G401 (cell line): ENCODE measurements at places on chromosomes 1 and 21.

- no peak for DNase-seq
Observed at GRCh38 chr21:21188513-21189195, 190.4 kb downstream of the NCAM2 start.

- peak; percentile 72 for DNase-seq
Observed at GRCh38 chr1:211132721-211133392, 1.1 kb downstream of the KCNH1 start.

DNA sequence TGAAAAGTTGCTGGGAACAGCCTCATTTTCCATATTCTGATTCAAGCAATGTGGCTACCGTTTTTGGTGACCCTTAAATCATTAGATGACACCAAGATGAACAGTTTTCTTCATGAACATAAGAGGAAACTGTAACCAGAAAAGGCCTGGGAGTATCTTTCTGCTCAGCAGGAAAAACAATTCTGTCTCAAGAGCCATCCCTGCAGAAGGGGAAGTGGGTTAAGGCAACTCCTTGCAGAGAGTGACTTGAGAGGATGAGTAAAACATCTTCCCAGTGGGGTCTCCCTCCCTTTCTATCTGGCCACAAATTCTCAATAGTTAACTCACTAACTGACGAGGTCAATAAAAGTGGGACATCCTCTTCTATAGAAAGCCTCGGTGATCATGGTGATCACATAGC lies 187.6 kb upstream of the NRIP1 start:
- no peak for DNase-seq

- DNase-seq, result no peak
Observed at GRCh38 chr1:212525479-212526110, 83.0 kb upstream of the ATF3 start.

DNA sequence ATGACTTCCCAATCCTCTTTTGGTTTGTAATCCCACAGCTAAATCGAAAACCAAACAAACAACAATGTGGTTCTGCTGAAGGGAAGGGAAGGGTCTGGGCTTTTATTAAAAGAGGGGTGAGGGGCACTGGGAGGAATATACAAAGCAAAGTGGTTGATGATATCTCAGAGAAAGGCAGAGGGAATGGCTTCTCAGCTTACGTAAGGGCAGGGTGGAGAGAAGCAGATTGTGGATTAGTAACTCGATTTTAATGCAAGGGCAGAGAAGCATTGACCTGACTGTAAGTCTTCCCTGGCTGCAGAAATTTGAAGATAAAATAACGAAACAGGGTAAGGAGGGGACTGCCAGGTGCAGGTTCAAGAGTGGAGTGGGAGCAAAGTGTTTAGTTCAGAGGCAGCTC lies 438.2 kb upstream of the LRRC7 start:
- DNase-seq, result no peak

- DNase-seq, result peak; percentile 88
Observed at GRCh38 chr1:14516974-14517840, 81.3 kb upstream of the KAZN start.

DNA sequence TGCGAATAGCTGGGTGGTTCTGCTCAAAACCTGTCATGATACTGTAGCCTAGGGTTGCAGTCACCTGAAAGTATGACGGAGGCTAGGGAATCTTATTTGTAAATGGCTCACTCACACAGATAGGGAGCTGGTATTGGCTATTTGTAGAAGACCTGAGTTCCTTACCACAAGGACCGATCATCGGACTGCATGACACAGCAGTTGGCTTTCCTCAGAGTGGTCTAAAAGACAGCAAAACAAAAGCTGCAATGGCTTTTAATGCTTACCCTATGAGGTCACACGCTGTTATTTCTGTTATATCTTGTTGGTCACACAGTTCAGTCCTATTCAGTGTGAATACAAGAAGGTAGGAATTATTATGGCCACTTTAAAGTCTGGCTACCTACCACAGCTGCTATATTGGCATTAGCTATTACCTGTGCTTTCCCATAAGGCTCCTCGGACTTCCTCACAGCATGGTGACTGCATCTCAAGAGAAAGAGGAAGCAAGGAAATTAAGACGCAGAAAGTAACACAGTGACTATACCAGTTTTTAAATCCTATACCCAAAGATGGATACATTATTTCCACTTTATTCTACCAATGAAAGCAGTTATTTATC lies 68.4 kb upstream of the LRRC7 start:
- DNase-seq, result no peak

- no peak for DNase-seq
Observed at GRCh38 chr1:97013941-97014340, 292.4 kb downstream of the PTBP2 start.

DNA sequence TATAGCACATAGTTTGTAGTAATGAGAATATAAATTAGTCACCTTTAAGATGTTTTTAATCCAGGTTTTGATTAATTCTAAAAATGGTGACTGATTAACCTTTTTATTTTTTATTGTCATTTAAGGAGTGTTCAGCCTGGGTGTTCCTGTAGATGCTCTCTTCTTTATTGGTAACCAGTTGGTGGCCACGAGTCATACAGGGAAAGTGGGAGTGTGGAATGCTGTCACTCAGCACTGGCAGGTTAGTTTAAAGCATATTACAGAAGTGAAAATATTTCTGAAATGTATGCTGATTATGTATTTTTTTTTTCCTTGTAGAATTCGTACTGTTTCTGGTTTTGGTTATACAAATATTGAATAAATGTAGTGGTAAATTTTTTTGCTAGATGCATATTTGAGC lies 28.1 kb downstream of the KCTD3 start:
- DNase-seq, result no peak

GRCh38 chr1:94926126-94926914 lies 590 bp downstream of the CNN3 start:
- peak; percentile 58 for DNase-seq

DNA sequence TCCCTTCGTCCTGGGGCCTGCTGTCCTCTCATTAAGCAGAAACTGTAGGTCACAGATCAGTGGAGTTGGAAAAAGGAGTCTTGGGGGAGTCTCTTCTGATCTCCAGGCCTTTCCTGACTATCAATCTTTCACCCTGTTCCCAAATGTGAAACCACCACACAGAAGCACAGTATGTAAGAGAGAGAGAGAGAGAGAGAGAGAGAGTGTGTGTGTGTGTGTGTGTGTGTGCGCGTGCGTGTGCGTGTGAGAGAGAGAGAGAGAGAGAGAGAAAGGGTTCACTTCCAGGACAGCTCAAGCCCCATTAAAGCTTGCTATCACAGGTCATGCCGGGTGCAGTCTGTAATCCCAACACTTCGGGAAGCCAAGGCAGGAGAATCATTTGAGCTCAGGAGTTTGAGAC lies 1.5 kb upstream of the TTC24 start:
- no peak for DNase-seq

DNA sequence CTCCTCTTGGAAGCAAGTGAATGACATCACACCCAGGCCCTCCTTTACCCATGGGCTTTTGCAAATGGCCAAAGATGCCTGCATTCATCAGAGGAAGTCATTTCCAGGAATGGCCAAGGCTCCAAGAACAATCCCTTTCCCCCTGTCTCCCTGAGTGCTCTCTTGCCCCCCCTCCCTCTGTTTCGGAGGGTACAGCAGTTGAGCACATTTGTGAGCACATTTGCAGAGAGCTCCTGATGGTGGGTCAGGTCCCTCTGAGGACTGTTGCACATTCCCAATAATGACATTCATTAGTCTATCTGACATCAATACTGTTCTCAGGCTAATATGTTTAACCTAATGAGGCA lies 113.4 kb downstream of the MATN1 start:
- DNase-seq, result no peak

GRCh38 chr21:37593015-37593414 lies 226.4 kb downstream of the DYRK1A start:
- DNase-seq, result no peak

GRCh38 chr1:118827636-118828035 lies 160.5 kb downstream of the TBX15 start:
- no peak for DNase-seq

- no peak for DNase-seq
Observed at GRCh38 chr1:115654663-115655305, 13.0 kb downstream of the VANGL1 start.

- no peak for DNase-seq
Observed at GRCh38 chr1:67743072-67743725, 58.2 kb downstream of the GADD45A start.

DNA sequence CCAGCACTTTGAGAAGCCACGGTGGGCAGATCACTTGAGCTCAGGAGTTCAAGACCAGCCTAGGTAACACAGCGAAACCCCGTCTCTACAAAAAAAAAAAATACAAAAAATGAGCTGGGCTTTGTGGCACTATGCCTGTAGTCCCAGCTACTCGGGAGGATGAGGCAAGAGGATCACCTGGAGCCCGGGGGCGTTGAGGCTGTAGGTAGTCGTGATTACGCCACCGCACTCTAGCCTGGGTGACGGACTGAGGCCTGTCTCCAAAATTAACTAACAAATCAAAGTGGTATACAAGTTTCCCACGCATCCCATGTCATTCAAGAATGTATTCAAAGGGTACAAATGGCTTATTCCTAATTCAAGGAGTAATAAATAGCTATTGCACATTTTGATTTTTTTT lies 2.4 kb downstream of the AUNIP start:
- no peak for DNase-seq

DNA sequence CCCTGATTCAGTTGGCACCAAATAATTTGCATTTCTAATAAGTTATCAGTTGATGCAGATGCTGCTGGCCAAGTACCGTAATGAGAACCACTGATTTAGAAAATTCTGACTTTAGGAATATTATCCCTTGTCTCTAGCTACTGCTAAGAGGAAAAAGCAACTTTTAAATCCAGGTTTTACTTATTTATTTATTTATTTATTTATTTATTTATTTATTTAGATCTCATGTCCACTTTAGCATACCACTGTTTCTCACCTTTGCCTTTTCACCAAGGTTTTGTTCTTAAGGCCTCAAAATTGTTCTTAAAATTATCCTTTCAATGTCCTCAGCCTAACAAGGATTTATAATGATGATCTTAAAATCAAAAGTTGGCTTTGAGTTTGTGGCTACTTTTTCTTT lies 8.7 kb upstream of the CYYR1 start:
- no peak for DNase-seq

DNA sequence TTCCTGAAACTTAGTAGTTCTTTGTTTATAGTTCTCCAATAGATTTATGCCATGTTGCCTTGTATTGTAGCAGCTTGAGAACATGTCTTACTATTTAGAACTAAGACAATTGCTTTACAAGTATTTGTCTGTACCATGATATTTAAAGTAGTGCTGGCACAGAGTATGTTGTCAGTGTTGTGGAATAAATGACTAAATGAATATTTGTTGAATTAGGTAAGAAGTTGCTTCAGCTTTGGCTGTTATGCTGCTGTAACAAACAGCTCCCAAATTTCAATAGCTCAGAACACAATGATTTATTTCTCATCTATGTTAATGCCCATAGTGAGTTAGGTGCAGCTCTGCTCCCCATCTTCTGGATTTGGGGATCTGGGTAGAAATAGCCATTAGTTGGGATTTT lies 90.2 kb upstream of the VCAM1 start:
- DNase-seq, result no peak

DNA sequence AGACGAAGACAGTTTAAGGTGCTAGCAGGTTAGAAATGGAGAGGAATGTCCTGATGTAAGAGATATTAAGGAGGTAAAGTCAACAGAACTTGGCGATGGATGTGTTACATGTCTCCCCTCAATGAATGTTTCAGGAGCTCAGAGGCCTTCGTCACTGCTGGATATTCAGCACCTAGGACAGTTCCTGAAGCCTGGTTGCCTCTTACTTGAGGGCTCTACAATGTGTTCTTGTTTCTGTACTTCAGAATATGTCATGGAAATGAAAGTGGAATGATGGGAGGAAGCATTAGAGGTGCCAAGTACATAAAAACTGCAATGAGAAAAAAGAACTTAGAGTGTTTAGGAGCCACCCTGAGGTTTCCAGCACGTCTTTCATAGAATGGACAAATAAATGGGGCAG lies 17.7 kb downstream of the TNR start:
- DNase-seq, result no peak

- DNase-seq, result no peak
Observed at GRCh38 chr1:60428127-60428526, 354.6 kb upstream of the C1orf87 start.

- no peak for DNase-seq
Observed at GRCh38 chr1:203085528-203086406, at the start of gene MYOG. Gene MYOG, minus strand, starts transcription at chr1:203086012. Its CDS starts 51 bp downstream, at chr1:203085961.

DNA sequence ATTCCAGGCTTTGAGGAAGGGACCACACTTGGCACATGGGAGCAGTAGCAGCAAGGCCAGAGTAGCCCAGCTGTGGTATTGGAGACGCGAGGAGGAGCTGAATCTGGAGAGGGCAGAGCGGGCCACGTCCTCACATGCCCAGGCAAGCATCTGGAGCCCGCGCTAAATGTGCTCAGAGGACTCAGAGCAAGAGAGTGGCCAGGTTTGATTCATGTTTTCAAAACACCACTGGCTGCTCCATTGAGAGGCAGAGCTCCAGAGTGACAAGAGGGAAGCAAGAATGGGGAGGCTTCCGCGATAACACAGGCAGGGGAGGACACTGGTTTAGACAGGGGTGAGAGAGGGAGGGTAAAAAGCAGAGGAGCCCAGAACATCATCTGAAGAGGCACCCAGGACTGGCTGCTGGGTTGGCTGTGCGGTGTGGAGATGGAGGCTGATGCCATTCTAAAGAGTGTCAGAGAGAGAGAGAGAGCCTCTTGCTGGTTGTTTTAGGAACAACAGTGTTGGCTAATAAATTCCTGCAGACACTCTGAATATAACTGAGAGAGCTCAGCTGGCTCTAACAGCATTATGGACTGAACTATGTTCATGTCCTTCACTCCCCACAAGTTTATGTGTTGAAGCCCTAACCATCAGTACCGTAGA lies 32.3 kb downstream of the RCAN1 start:
- no peak for DNase-seq

DNA sequence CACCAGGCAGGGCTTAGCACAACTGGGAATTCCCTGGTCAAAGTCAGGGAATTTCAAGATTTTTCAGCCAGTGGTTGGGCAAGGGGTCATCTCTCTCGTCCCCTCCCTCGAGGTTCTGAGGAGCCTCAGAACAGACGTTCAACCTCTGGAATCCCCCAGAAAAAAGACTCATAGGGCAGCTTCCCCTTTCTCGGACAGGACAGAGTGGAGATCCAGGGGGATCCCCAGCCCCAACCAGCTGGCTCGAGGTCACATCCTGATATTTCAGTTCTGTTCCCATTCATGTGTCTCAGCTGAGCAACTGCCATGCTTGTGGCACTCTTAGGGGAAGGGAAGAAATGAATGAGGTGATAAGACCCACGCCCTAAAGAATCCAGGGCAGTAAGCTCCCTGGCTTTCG lies 4.9 kb upstream of the LAD1 start:
- DNase-seq, result no peak

DNA sequence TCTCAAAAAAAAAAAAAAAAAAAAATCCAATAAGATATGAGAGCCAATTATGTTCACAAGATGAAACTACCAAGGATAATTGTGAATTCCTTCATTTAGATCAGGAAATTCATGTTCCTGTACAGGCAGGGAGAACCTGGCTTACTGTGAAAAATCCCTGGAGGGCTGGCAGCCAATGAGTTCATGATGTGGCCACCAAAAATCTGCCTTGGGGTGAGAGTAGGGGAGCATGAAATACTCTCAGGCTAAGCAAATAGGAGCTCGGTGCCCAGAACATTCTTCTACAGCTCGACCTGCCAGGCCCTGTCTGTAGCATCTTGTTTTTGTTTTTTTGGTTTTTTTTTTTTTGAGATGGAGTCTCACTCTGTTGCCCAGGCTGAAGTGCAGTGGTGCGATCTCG lies 50.1 kb downstream of the PIK3CD start:
- DNase-seq, result no peak

GRCh38 chr1:28915031-28915895 lies 894 bp downstream of the EPB41 start:
- DNase-seq, result peak; percentile 94

- DNase-seq, result no peak
Observed at GRCh38 chr1:53409695-53410094, 49.5 kb upstream of the DMRTB1 start.

- peak; percentile 26 for DNase-seq
Observed at GRCh38 chr1:109786531-109787021, 22.9 kb upstream of the EPS8L3 start.
